Right cardiac atrium (tissue), 5 donors: ENCODE measurements at places on chromosomes 3 and 15. TPM values are rescaled to one million over a fixed set of nuclear protein-coding genes. Genes with fewer than 3 reads are reported as not detected.
A peak's percentile ranks its signal among the peaks of the same experiment; 100 is the strongest.

Gene VPS13C
- polyA plus RNA-seq, result 14.5 TPM

Gene TMEM108
- 5.2 TPM for polyA plus RNA-seq

Gene C3orf20
- polyA plus RNA-seq, result 0.02 TPM

Gene ISL2
- 0.05 TPM for polyA plus RNA-seq

Gene ZBTB20
- polyA plus RNA-seq, result 6.5 TPM

Gene GABRR3
- not detected for polyA plus RNA-seq

Gene TNFAIP8L3
- polyA plus RNA-seq, result 3.0 TPM

Gene MAN2A2
- polyA plus RNA-seq, result 41.6 TPM

Gene PP2D1
- not detected for polyA plus RNA-seq

Gene CD200R1
- 0.14 TPM for polyA plus RNA-seq

Gene SAMD7
- polyA plus RNA-seq, result not detected

DNA sequence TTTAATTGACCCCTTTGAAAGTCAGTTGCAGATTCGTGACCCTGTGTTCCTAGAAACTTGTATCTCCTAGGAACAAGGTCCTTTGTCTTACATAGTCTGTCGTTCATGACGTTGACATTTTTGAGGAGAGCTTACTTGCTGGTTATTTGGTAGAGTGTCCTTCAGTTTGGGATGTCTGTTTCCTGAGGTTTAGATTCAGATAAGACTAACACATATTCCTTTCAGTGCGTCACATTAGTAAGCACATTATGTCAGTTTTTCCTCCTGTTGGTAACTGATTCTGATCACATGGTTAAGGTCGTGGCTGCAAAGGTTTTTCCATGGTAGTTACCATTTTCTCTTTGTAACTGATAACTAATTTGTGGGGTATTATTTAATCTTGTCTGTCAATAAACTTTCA is 80.8 kb downstream of the PCCB start:
- no peak for DNase-seq

- peak; percentile 28 for DNase-seq
Measured at GRCh38 chr3:23019596-23020300, 183.4 kb upstream of the UBE2E2 start.

DNA sequence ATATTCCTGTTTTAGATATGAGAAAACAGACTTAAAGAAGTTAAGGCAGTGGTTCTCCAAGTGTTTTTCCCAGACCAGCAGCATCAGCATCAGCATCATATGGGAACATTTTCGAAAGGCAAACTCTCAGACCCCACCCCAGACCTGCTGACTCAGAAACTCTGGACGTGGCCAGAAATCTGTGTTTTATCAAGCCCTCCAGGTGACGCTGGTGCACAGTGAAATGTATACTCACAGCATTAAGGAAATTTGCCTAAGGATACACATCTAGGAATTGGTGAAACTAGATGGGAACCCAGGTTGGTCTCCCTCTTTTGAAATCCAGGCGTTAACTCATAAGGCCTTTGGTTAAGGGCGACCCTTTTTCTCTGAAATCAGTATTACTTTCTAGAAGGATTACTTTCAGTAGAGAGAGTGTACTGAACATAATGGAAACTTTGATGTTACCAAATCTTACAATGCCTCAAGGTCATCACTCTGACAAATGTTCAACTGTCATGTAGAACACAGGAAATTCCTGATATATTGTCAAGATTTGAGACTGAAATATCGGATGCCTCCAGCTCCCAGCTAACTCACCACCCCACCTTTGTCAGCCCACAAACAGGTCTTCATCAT is 910.2 kb downstream of the ROBO1 start:
- DNase-seq, result no peak

DNA sequence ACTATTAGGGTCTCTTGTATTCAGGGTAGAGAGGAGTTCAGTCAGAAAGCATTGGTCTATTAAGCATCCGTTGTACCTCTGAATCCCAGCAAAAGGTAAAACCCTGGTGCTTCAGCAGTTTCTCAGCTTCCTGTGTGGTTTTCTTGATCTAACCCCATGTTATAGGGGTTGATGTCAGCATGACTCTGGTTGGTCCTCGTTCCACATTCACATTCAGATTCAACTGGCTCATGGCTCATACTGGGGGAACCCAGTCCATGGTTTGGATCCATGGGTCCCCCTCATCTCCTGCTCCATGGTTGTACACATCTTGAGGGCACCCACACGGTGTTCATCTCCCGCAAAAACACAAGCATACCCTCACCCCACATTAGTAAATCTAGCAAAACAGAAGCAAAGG is 47.7 kb upstream of the C2CD4B start:
- no peak for DNase-seq

DNA sequence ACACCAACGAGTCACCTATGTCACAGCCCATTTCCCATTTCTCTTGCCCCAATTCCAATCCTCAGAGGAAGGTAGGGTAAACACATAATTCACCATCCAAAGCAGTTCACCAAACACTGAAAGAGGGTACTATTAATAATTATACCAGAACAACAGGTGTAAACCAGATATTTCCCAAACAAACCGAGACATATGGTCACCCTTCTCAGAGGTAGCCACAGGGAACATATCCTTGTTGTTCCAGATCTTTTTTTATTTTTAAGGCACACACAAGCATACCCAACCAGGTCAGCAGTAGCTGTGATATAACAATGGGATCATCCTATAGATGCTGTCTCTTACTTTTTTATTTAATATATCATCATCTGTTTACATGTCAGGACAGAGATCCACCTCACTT is 24.7 kb downstream of the MAGI1 start:
- DNase-seq, result no peak

- no peak for DNase-seq
Measured at GRCh38 chr3:48685293-48685602, 467 bp downstream of the NCKIPSD start.

GRCh38 chr3:47162697-47163168 is 1.2 kb downstream of the SETD2 start:
- DNase-seq, result no peak

- no peak for DNase-seq
Measured at GRCh38 chr3:132432639-132433038, 15.3 kb downstream of the DNAJC13 start.

DNA sequence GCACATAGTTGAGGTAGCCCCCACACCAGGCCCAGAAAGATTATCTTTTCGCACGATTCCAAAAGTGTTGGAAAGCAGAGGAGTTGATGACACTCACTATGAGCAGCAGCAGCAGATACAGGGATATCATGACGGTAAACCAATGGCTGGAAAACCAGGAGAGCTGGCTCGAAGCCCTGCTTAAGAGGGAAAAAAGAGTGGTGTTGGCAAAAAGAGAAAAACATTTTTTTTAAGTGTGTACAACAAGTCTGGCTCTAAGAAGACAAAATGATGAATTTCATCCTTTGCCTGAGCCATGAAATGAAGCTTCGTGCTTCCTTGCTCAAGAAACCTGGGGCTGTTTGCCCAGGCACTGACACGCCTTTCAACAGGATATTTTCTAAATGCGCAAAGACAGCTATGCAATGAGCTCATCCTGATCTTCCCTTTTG is 27.3 kb downstream of the PARP16 start:
- DNase-seq, result peak; percentile 67

GRCh38 chr3:44893097-44893496 is 18.7 kb downstream of the TGM4 start:
- DNase-seq, result no peak

GRCh38 chr3:98008855-98009254 is 26.3 kb downstream of the GABRR3 start:
- no peak for DNase-seq

DNA sequence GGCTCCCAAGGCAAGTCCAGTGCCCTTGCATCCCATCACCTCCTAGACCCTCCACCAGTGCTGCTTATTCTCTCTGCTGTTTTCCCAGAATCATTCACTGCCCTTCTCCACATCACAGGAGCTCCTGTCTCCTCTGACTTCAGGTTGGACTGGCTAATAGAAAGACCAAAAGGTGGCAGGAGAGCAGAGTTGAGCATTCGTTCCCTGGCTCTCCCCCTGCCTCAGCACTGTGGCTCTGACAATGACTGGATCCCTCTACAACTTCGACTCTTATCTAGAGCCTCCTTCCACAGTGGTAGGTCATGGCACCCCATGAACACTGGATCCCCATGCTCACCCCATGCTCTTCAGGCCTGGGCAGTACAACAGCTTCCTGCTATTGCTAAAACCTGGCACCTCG is 243.6 kb downstream of the LRRN1 start:
- no peak for DNase-seq

DNA sequence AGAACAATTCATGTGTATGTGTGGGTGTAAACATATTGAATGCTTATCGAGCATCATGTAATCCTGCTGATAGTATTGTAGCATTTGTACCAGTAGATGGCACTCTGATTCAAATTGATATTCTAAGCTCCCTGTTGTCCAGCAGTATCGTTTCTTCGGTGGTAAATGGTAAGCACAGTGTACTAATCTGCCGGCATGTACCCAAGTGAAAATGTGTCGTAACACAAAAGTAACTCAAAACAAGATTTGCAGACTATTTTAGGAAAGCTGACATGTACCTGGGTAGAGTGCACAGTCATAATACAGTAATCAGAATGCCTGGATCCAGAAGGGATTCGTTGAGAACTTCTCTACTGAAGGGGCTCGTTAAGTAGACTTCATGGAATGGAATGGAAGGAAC is 31.7 kb upstream of the MNS1 start:
- DNase-seq, result no peak

- peak; percentile 79 for DNase-seq
Measured at GRCh38 chr15:89088605-89089315, 504 bp downstream of the ABHD2 start.

DNA sequence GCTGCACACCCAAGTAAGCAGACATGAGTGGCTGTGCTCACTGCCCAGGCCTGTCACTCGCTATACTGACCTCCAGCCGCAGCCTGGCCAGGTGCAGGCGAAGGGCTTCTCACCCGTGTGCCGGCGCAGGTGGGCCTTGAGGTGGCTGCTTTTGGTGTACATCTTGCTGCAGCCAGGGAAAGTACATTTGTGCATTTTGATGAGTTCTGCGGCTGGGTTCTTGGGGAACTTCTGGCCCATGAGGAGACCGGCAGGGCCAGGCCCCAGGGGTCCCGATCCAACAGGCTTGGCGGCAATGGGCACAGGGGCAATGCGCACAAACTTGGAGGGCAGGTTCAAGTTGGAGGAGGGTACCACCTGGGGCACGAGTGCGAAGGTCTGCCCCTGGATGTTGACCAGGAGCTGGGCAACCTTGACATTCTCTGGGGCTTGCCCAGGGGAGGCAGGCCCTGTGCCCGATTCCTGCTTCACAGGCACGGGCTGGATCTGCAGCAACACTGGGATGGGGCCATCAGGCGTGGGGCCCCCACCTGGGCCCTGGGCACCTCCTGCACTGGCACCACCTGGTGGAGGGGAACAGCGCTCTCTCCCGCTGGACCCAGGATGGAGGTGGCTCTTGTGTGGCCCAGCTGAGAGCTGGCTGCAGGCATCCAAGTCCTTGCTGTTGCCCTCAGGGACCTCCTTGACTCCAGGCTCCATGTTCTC is 5.3 kb downstream of the KLF15 start:
- DNase-seq, result no peak

DNA sequence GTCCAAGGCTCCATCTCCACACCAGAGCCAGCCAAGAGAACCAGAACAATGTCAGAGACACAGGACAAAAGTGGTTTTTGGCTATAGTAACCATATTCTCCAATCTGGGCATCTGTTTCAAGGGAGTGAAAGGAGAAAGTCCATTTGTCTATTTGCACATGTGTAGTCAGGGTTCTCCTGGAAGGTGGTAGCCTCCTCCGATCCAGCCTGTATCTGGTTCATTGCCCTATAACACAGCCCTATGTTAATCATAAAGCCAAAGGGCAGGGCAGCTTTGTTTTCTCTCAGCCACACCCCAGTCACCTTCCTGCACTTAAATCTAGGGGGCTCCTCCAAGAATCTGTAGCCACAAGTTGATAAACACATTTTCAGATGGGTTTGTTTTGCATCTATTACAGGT is 128.1 kb upstream of the ADPGK start:
- no peak for DNase-seq

- DNase-seq, result no peak
Measured at GRCh38 chr3:175777965-175778364, 918.8 kb downstream of the NAALADL2 start.

DNA sequence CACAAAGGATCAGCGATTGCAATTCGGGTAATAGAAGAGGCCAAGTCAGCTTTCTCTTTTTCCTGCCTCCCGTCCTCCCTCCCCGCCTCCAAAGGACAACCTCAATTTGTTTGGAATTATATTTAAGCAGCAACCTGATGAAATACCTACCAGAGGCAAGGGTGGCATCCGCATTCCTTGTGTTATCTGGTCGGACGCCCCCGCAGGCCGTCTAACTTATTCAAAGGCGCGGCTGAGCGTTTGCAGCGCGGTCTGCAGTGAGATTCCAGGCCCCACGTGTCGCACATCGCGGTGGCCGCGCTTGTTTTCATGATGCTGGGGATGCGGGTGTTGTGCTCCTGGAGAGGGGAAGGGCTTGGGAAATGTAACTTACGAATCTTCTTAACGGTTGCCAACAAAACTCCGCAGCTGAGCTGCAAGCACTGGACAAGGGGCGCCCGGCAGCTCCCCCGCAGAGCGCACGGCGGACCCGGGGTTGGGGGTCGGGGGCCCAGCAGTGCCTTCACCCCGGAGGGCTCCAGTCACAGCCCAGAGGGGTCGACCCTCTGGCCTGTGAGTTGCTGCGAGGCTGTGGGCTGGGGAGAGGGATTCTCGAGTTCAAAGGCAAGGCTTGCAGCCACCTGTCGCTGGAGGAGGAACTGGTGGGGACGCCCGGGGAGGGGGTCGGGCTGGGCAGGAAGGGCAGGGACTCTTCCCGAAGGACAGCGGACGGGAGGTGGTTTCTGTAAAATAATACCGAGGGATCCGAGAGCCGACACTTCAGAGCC is 20.5 kb upstream of the RGMA start:
- DNase-seq, result no peak

DNA sequence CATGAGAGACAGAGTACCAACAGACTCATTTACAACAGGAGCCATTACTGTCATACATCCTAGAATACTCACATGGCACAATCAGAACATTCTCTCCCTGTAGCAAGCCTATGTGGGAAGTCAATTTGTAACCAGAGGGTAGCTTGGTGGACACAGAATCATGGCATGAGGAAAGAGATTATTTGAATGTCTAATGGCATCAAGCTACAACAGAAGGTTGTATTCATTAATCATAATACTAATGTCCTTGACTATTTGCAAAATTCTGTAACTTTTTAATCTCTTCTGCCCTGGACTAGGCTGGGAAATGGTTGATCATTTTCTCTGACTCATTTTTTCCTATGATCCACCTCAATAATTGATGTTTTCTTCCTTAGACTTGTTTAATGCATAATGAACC is 345.2 kb upstream of the IL12A start:
- no peak for DNase-seq
